Cerebellar nuclear complex (tissue), 1 donor: ENCODE measurements at places on chromosomes 4 and X.

DNA sequence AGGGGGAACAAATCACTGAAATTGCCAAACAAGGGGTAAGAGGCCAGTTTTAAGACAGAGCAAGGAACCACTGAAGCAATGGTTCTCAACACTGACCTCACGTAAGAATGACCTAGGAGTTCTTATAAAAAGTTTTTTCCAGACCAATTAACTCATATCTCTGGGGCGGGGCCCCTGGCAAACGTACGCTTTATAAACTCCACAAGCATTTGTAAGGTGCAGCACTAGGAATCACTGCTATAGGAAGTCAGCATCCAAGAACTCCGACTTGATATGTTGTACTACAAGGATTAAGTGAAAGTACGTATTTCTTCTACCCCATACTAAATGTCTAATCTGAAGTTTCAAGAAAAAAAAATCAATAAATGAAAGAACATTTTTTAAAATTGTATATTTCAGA, 269.9 kb downstream of the RCHY1 start:
- DNase-seq: no peak

DNA sequence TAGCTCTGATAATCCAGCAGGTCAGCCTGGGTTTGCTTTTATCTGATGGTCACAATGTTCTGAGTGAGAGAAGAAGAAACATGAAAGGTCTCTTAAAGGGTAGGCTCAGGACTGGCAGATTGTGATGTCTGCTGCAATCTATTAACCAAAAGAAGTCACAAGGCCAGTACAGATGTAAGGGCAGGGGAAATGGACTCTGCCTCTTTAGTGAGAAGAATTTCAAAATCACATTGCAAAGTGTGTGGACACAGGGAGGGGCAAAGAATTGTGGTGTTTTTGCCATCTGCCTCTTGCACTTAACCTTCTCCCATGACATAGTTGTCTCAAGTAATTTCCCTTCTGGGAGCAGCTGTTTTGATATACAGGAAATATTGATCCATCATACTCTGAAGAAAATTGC, 40.9 kb downstream of the IL1RAPL1 start:
- DNase-seq: no peak

GRCh38 chr4:122450847-122451246, 5.7 kb downstream of the IL2 start:
- no peak for DNase-seq

- DNase-seq: no peak
Observed at GRCh38 chr4:26493461-26493860, 3.2 kb upstream of the CCKAR start.

GRCh38 chrX:122625821-122626220, 558.3 kb upstream of the GRIA3 start:
- DNase-seq: no peak

GRCh38 chr4:98524230-98524629, 134.2 kb downstream of the TSPAN5 start:
- DNase-seq: no peak

GRCh38 chr4:177809791-177810190, 367.6 kb upstream of the AGA start:
- no peak for DNase-seq

GRCh38 chr4:87567191-87567590, 38.0 kb upstream of the SPARCL1 start:
- DNase-seq: no peak

- no peak for DNase-seq
Observed at GRCh38 chr4:32689518-32689917, 1969.3 kb downstream of the PCDH7 start.

DNA sequence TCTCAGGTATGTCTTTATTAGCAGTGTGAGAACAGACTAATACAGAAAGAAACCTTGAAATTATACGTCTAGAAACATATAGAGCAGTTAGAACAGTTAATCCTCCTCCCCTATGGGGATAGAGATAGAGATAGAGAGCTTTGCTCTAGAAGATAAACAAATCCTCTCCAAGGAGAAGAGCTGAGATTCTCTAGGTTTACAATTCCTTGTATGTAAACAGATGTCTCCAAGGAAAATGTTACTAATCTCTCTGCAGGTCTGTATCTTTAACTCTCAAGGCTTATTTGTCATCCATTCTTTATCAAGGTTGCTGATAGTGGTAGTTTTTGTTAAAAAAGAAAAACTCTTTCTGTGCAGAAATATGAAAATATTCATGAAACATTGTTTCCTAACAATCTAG, 282.1 kb upstream of the GIMD1 start:
- no peak for DNase-seq

DNA sequence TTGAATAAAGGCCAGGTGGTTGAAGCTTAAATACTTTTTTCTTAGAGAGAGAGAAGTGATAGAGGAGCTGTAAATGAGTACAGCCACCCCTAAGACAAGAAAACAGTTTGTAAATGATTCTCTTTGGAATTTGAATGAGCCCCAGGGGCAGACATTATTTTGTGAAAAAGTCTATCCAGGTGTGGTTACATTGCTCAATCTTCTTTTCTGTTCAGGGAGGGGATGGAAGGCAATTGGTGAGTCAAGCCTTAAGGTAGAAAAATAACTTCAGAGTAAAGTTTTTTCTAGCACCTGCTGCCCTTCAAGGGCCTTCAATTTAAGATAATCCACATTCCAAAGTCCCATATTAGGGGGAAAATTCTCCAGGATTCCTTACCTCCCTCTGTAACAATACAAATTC, 646.7 kb downstream of the PDHA2 start:
- no peak for DNase-seq

GRCh38 chr4:61485056-61485455, 284.9 kb downstream of the ADGRL3 start:
- no peak for DNase-seq

GRCh38 chrX:10509397-10509796, 111.0 kb downstream of the MID1 start:
- no peak for DNase-seq

GRCh38 chrX:66408507-66408906, 230.4 kb downstream of the EDA2R start:
- no peak for DNase-seq

DNA sequence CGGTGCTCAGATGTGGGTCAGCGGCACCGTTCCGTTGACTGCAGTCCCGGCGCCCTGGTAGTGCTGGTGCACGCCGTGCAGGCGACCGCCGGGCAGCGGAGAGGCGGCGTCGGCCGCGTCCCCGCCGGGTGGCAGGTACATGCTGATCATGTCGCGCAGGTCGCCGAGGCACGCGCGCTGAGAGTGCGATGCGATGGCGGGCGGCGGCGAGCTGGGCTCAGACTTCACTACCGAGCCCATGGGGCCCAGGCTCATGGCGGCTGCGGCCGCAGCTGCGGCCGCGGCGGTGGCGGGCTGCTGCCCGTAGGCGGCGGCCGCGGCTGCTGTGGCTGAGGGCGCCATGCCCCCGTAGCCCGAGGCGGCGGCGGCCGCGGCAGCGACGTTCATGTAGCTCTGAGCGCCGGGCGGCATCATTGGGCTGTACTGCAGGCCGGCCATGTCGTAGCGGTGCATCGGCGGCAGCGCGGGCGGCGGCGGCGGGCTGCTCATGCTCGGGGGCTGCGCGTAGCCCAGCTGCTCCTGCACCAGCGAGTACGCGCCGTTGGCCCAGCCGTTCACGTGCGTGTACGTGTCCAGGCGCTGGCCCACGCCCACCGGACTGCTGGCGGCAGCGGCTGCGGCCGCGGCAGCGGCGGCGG, 1.0 kb downstream of the SOX3 start:
- no peak for DNase-seq

GRCh38 chr4:15674926-15675325, 6.7 kb upstream of the FAM200B start:
- no peak for DNase-seq

- DNase-seq: no peak
Observed at GRCh38 chrX:15204130-15204751, 65.6 kb downstream of the ASB9 start.

GRCh38 chr4:128542047-128542446, 254.4 kb upstream of the PGRMC2 start:
- no peak for DNase-seq

GRCh38 chr4:121370729-121371325, 10.0 kb downstream of the QRFPR start:
- DNase-seq: no peak

- no peak for DNase-seq
Observed at GRCh38 chr4:142427456-142427855, 418.6 kb downstream of the INPP4B start.

- no peak for DNase-seq
Observed at GRCh38 chr4:70002507-70002906, 6.7 kb downstream of the STATH start.

DNA sequence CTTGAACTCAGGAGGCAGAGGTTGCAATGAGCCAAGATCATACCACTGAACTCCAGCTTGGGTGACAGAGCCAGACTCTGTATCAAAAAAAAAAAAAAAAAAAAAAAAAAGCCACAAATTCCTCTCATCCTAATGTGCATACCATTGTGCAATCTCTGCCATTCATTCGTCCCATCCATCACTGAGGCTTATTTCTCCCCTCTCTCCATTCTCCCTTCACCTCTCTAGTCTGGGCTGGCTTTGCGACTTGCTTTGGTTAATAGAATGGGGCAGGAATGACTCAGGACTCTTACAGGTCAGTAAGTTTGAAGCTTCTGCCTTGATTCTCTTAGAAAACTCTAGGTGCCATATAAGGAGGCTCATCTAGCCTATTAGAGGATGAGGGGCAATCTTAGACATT, 60.3 kb upstream of the DDX3X start:
- DNase-seq: no peak

- no peak for DNase-seq
Observed at GRCh38 chrX:48045410-48046311, 25.8 kb downstream of the ZNF630 start.

GRCh38 chr4:181608181-181608580, 635.0 kb upstream of the TENM3 start:
- DNase-seq: no peak

- DNase-seq: no peak
Observed at GRCh38 chr4:172802032-172802431, 366.6 kb upstream of the GALNT7 start.

GRCh38 chrX:7110821-7111276, 36.7 kb upstream of the STS start:
- no peak for DNase-seq

DNA sequence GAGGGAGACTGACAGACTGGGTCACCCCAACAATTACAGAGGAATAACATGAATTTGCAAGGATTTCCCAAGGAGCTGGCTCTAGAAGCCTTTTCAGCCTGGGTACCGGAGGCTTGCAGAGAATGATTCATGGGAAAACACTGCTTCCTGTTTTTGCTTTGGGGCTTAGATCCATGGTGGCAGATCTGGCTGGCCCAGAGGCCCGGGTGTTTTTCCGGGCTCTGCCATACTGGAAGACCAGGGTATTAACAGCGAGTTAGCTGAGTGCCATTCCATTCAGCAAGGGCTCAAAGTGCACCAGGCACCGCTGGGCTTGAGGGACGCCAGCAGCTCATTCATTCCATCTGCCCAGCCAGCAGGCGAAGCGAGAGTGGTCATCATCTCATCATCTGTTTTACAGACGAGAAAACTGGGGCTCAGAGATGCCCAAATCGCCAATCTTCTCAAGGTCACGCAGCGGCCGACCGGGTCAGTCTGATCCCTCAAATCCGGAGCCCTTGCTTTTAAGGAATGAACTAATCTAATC, 1.3 kb downstream of the WDR1 start:
- no peak for DNase-seq

- no peak for DNase-seq
Observed at GRCh38 chr4:159432436-159432835, 329.6 kb downstream of the RAPGEF2 start.

DNA sequence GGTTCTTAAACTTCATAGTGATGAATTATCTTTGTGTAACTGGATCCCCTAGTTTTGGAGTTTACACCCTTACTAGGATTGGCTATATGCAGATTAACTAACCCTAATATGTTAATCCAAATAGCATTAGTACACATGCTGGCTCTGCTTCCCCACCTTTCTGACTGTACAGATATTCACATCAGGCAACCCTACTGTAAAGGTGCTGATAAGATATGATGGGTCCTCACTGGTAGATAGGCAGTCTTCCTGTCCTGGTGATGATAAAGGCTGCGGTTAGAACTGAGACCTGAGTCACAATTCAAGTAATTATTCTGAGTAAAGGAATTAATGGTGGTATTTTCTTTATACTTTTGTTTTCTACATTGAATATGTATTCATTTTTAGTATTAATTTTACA, 118.6 kb downstream of the COL4A5 start:
- DNase-seq: no peak

GRCh38 chrX:8341814-8342590, 122.6 kb upstream of the VCX3B start:
- DNase-seq: no peak

DNA sequence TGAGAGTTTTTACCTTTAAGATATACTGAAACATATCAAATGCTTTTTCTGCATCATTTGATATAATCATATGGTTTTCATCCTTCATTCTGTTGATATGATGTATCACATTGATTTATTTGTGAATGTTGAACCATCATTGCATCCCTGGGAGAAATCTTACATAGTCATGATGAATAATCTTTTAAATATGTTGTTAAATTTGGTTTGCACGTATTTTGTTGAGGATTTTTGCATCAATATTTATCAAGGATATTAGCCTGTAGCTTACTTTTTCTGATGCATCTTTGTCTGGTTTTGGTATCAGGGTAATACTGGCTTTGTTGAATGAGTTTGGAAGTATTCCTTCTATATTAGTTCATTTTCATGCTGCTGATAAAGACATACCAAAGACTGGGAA, 541.4 kb downstream of the TLL1 start:
- DNase-seq: no peak

- no peak for DNase-seq
Observed at GRCh38 chr4:108191269-108191914, 22.7 kb upstream of the LEF1 start.
